Gastrocnemius medialis (tissue), 4 donors: ENCODE measurements at places on chromosomes 4 and X. TPM values are rescaled to one million over a fixed set of nuclear protein-coding genes. Genes with fewer than 3 reads are reported as not detected.

- DNase-seq, result peak; percentile 36
These were observed 56.8 kb downstream of the LGI2 start for GRCh38 chr4:24973747-24974601.

DNA sequence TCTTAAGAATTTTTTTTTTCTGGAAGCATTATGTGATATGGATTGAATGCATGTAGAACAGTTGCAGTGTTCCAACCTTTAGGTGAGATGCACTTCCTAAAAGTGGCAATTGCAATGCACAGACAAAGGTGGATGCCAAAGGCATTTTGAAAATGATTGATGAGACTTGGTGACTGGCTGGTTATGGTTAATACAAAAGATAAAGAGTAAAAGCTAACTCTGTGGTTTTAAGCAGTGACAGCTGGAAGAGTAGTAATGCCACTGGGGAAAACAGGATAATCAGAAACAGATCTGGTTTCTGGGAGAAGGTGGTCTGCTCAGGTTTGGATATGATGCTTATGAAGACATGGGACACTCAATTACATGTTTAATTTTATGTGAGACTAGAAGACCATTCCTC is 345.6 kb downstream of the RPA4 start:
- no peak for DNase-seq

- DNase-seq, result no peak
These were observed 1.2 kb downstream of the WDR44 start for GRCh38 chrX:118347131-118347530.

- DNase-seq, result no peak
These were observed 17.3 kb upstream of the CCDC149 start for GRCh38 chr4:24930151-24930550.

- no peak for DNase-seq
These were observed 7.1 kb downstream of the SLC25A31 start for GRCh38 chr4:127737295-127737694.

GRCh38 chrX:20312018-20312417 is 45.3 kb upstream of the RPS6KA3 start:
- no peak for DNase-seq

DNA sequence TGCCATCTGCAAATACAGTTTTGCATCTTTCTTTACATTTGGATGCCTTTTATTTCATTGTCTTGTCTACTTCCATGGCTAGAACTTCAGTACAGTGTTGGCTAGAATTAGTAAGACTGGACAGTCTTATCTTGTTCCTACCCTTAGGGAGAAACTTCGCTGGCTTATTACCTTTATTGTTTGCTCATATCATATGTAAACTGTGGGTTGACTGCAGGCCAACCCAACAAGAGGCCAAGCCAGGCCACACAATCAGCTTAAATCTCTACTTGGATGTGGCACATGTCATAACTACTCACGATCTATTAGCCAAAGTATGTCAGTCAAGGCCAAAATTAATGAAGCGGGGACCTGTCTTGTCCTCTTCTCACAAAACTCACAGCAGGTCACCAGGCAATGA is 144.1 kb downstream of the THOC2 start:
- no peak for DNase-seq

DNA sequence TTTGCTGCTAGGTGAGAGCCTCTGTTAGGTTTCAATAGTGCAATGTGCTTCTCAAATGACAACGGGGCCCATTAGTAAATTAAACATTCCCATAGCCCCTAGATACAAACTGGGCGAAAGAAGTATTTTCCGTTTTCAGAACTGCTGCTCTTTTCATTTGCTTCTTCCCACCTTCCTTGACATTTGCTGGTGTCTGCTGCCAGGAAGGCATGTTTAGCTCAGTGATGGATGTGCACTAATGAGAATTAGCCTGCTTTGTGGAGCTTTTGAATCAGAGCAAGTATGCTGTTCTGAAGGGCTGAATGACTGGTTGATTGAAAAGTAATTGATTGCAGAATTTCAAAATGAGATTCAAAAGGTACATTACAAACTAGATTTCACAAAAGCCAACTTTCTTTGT is 57.0 kb downstream of the SHROOM3 start:
- DNase-seq, result no peak

DNA sequence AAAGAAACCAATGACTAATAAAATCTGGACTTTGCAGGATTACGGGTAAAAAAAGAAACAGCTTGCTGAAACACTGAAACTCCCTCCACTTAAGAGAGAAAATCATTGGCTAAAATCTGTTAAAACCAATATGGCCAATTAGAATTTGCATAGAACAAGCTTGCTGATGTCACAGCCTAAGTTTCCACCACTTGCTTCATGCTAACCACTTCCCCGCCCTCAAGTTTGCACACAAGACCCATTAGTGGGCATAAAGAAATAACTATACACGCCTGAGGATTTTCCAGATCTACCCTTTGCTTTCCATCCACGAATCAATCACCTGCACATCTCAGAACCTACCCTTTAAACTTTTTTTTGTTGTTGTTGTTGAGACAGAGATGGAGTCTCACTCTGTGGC is 42.7 kb upstream of the PHEX start:
- DNase-seq, result no peak

- DNase-seq, result no peak
These were observed 240.6 kb downstream of the CBR4 start for GRCh38 chr4:168769416-168769815.

GRCh38 chr4:180190382-180190781 is 2052.8 kb upstream of the TENM3 start:
- no peak for DNase-seq

- no peak for DNase-seq
These were observed 232.5 kb downstream of the PCDH7 start for GRCh38 chr4:30952526-30953219.

- no peak for DNase-seq
These were observed 17.6 kb downstream of the FBXO8 start for GRCh38 chr4:174265916-174266315.

DNA sequence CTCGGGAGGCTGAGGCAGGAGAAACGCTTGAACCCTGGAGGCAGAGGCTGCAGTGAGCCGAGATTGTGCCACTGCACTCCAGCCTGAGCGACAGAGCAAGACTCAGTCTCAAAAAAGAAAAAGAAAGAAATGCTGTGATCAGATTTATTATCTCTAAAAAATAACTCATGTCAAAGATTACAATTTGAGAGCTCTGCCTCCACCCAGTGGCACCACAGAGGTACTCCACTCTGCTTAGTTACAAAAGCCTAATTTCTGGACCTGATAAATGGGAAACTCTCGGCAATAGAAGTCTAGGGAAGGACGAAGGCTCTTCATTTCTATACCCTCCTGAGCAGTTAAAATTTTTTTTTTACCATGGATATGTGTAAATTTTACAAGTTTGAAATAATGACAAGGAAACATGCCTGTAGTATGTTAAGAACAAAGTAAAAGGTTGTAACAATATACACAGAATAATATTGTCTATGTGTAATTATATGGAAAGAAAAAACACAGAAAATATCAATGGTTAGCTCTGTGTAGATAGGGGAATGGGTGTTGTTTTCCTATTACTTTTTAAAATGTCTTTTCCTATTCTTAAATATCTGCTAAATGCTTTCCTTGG is 149.8 kb downstream of the STIM2 start:
- peak; percentile 19 for DNase-seq

- no peak for DNase-seq
These were observed 21.7 kb upstream of the TBC1D8B start for GRCh38 chrX:106780664-106781377.

- DNase-seq, result no peak
These were observed 1.5 kb upstream of the MND1 start for GRCh38 chr4:153342751-153343552.

The TMEM154 gene
- total RNA-seq, result 2.0 TPM

The XG gene
- total RNA-seq, result 2.3 TPM

The WAS gene
- total RNA-seq, result 2.4 TPM

The SCRG1 gene
- total RNA-seq, result not detected
